ENCODE measurements at places on chromosomes 12 and 14. TPM values are rescaled to one million over a fixed set of nuclear protein-coding genes. Genes with fewer than 3 reads are reported as not detected.

Gene SCNN1A
- 0.87 TPM for total RNA-seq

Gene SLC39A2
- not detected for total RNA-seq

Gene ASB2
- 0.10 TPM for total RNA-seq

Gene CFAP251
- total RNA-seq, result 5.5 TPM

Gene APPL2
- 19.4 TPM for total RNA-seq

Gene GLS2
- not detected for total RNA-seq

Gene EML1
- 37.9 TPM for total RNA-seq

Gene SERPINA9
- not detected for total RNA-seq

Gene KLHL33
- total RNA-seq, result 0.34 TPM

Gene FAM186B
- total RNA-seq, result not detected

Gene IL23A
- not detected for total RNA-seq

Gene PYGL
- total RNA-seq, result 79.2 TPM

Gene OSBPL8
- total RNA-seq, result 35.4 TPM

Gene LMO3
- total RNA-seq, result not detected
